ENCODE measurements at places on chromosomes 12 and 14.

DNA sequence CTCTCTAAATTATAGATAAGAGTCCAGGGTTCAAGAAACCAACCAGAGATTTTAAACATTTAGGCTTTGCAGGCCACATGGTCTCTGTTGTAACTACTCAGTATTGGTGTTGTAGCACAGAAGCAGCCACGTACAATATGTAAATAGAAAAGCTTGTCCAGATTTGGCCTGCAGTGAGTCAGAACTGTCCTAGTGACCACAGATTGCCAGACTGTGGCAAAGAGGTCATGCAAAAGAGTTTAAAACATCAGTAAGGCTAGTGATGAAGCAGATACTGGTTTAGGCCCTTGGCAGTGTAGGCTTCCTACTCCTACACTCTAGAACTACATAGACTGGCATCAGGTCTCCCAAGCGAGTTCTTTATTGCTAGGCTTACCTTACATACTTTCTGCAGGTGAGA is 117.6 kb upstream of the GARIN6 start:
- DNase-seq, result no peak

DNA sequence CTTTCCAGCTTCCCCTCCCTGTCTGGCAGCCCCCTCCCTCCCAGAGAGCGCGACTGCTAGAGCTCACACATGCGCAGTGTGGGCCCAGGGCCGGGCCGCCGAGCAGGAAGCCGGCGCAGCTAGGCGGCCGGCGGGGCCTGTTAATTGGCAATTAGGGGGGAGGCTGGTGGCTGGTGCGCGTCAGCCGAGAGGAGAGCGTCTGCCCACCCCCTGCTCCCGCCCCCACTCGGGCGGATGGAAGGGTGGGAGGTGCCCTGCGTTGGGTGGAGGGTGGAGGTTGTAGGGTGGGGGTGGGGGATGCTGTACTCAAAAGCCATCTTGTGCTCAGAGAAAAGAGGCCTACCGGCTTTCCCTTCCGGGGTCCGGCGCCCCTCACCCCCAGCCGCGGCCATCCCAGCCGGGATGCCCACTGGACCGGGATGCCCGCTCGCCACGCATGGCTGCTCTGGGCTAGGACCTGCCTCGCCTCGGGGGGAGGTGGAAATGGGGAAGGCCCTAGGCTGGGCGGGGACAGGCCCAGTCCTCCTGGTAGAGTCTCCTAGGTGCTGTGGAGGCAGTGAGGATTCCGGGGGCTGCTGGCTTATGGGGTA is 9.2 kb downstream of the HOXC8 start:
- DNase-seq, result peak; percentile 53

DNA sequence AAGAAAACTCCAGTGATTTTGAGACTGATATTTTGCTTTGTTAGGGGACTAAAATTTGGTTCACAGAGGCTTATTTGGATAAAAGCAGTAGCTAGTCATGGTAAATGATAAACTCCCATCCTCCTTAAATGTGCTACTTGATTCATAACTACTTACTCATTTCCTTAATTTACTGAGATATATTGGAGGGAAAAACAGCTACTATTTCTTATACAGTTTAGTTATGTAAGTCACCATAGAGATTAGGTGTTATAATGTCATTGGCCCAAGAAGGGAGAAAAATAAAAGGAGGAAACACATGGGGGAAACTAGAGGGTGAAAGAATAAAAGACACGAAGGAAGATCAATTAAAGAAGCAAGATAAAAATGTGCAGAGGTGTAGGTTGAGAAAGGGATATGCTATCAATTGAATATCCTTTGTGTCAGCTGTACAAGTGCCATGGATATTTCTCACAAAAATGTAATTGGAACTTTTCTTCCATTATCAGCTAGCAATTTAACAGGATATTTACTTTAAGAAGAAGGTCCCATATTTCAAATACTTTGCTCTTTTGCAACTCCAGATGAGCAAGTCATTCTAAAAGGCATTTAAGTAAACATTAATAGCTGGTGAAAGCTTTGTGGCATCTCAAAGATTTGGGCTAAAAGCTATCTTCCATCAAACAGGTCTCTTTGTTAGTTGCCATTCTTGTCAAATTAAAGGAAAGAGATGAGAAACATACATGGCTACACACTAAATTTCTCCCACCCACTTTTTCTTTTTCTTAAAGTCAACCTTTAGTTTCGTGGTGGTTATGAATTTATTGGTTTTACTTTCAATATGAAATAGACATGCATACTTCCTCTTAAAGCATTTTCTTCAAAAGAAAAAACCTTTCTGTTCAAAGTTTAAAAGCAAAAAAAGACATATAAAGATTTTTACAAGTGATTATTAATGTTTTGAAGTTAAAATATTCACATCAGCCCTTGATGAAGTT is 439.5 kb downstream of the CCER1 start:
- DNase-seq, result no peak

DNA sequence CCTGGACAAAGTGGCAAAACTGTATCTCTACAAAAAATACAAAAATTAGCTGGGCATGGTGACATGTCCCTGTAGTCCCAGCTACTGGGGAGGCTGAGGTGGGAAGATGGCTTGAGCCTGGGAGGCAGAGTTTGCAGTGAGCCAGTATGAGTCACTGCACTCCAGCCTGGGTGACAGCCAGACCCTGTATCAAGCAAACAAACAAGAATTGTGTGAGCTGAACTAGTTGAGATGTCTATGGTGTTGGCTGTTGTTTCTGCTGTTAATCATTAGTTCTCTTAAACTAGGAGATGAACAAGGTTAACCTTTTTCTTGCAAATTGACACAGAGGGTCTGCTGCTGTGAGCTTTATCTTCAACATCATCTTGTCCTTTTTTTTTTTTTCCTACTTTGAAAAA is 23.6 kb downstream of the RASSF3 start:
- DNase-seq, result no peak

- no peak for DNase-seq
Measured at GRCh38 chr12:86698641-86698980, 442.4 kb upstream of the MGAT4C start.

GRCh38 chr14:49306152-49306751 is 279.9 kb downstream of the RPS29 start:
- no peak for DNase-seq

- no peak for DNase-seq
Measured at GRCh38 chr14:68756000-68756481, 36.8 kb downstream of the ZFP36L1 start.

GRCh38 chr14:30995689-30996088 is 29.8 kb upstream of the AP4S1 start:
- DNase-seq, result no peak

DNA sequence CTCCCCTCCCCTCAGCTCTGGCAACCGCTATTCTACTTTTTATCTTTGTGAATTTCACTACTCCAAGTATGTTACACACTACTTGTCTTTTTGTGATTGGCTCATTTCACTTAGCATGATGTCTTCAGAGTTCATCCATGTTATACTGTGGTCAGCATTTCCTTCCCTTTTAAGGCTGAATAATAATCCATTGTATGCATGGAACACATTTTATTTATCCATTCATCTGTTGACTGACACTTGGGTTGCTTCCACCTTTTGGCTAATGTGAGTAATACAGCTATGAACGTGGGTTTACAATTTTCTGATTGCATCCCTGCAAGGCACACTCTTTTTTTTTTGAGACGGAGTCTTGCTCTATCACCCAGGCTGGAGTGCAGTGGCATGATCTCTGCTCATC is 53.0 kb upstream of the FUT8 start:
- DNase-seq, result no peak

- no peak for DNase-seq
Measured at GRCh38 chr14:102185360-102185759, 45.7 kb downstream of the WDR20 start.

DNA sequence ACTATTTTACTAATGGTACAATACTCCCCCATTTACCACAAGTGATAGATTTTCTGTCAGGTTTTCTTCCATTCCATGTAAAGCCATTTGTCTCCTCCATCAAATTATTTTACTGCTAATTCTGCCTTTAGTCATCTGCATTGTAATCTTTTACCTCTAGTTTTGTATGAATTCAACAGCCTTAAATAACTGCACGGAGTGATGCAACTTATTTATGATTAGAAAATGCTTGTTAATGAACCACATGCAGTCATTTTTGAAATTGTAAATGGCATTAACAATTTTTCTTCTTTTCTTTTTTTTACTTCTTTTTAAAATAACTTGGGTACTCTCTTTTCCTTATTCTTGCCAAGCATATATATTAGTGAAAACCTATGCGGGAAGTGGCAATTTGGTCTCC is 71.5 kb downstream of the RESF1 start:
- no peak for DNase-seq

- DNase-seq, result no peak
Measured at GRCh38 chr14:95140060-95140858, 17.1 kb downstream of the DICER1 start.

GRCh38 chr12:58814036-58814435 is 106.3 kb downstream of the LRIG3 start:
- no peak for DNase-seq

- no peak for DNase-seq
Measured at GRCh38 chr14:104132981-104133380, 5.4 kb upstream of the KIF26A start.

DNA sequence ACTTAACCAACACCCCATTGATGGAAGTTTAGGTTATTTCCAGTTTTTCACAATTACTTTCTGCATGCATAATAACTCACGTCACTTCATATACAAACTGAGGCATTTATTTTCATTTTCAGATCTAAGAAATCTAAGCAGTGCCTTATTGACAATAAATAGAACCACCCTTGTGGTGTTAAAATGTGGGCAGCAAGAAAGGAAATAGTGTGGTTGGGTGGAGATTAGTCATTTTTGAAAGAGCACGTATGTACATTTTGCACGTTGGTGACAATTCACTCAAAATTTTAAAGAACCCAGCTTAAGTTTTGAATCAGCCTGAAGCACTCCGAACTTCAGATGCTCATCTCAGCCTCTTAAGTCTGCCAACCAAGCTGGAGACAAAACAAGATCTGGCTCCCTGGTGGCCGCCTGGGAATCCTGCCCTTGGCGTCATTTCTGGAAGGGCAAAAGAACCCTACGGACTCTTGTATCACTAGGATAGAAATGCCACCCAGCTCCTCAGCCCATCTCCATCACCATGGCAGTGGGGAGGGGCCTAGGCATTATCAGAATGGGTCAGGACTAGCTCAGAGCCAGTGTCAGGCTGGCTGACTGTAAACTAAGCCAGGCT is 89.5 kb upstream of the BCL2L14 start:
- no peak for DNase-seq

GRCh38 chr12:62230652-62231051 is 29.6 kb upstream of the USP15 start:
- no peak for DNase-seq

GRCh38 chr12:133080368-133081158 is at the start of gene ZNF140:
Gene ZNF140 (plus strand): TSS chr12:133080923. CDS start chr12:133081321, 398 bp downstream.
- peak; percentile 90 for DNase-seq

DNA sequence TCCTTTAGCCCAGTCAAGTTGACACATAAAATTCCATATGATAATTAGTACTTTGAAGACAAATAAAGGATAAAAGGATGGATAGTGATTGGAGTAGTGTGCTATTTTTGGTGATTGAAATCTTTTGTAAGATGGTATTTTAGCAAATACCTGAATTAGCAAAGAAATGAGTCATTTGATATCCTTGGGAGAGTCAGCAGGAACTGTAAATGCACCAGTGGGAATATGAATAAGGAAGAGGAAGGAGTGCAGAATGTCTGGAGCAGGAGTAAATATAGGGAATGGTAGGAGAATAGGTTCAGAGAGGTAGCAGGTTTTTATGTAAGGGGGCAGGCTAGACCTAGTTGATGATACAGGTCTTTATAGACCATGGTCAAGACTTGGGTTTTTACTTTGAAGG is 75.0 kb downstream of the TRMT5 start:
- no peak for DNase-seq

DNA sequence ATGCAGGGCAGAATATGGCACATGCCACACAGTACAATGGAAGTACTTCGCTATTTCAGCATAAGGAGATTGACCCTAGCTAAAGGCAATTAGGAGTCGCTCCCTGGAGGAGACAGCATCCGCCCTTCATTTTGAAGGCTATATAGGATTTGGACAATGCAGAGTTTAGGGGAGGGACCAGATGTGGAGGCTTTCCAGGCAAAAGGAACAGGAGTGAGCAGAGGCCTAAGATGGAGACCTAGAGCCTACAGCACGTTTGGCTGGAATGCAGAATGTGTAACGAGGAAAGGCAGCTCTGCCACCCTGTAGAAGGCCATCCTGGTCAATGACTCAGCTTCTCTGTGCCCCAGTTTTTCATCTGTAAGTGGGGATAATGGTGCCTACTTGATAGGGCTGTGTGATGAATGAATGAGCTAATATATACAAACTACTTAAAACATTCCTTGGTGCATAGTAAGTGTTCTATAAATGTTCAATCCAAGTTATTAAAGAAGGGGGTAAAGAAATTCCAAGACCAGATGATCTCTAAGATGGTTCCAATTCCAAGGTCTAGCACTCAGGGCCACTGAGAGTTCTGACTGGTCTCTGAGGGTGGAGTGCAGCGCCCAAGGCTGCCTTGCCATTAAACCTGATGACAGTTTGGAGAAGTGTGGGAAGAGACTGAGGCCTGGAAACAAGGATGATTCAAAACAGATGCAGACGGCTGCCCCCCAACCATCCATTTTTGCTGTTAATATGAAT is 54.3 kb upstream of the FRMD6 start:
- no peak for DNase-seq

DNA sequence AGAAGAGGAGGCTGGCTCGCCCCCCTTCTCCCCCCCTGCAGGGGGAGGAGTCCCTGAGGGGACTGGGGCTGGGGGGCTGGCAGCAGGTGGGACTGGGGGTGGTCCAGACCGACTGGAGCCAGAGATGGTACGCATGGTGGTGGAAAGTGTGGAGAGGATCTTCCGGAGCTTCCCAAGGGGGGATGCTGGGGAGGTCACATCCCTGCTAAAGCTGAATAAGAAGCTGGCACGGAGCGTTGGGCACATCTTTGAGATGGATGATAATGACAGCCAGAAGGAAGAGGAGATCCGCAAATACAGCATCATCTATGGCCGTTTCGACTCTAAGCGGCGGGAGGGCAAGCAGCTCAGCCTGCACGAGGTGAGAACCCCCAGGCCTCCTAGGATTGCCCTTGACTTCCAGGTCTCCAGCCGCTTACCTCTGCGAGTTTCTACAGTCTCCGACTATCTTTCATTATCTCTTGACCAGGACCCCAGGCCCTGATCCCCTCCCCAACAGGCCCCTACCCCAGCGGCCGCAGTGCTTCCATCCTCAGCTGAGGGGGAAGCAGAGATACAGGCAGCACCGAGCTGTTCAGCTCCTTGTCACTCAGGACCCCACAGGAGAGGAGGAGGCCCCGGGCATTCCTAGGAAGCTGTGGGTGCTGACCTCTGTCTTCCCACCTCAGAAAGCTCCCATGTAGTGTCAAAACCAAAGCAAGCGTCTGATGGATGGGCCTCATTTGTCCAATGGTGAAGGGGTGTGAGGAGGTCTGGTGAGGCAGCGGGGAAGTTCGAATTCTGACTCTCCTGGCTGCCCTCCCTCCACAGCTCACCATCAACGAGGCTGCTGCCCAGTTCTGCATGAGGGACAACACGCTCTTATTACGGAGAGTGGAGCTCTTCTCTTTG is 3.0 kb downstream of the NAB2 start:
- DNase-seq, result no peak

DNA sequence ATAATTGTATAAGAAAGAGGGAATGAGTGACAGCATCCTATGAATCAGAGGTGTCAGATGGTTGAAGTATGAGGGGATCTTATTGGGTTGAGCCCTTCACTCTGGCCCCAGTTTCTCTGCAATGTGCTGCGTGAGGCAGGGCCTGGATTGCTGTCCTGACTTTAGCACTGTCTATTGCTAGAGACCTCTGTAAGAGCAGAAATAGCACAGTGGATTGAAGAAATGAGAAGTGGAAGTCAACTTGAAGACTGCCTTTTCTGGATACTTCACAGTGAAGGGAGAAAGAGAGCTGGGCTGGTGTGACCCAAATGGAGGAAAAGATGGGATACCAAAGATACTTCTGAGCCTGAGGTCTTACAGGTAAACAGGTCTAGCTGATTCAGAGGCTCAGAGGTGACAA is 5.8 kb downstream of the ASCL4 start:
- DNase-seq, result no peak
